ENCODE measurements at places on chromosomes 12 and 14.

DNA sequence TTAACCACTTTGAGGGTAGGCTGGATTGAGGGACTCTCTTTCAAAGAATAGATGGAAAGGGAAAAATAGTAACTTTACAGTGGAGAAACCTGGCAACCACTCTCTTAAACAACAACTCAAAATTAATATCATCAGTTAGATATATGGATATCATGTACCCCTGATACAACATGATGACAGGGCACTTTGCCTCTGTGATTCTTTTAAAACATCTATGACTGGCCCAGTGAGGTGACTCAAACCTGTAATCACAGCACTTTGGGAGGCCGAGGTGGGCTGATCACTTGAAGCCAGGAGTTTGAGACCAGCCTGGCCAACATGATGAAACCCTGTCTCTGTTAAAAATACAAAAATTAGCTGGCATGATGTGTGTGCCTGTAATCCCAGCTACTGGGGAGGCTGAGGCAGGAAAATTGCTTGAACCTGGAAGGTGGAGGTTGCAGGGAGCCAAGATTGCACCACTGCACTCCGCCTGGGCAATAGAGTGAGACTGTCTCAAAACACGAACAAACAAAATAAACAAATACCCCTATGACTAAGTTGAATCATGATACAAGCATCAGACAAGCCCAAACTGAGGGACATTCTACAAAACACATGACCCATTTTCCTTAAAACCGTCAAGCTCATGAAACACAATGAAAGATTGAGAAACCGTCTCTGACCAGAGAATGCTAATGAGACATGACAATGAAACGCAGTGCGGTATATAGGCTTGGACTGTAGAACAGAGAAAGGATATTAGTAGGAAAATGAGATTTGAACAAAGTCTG lies 26.4 kb upstream of the SLC7A8 start:
- DNase-seq, result no peak

GRCh38 chr14:21055432-21056117 lies 2.0 kb upstream of the RNASE8 start:
- no peak for DNase-seq

DNA sequence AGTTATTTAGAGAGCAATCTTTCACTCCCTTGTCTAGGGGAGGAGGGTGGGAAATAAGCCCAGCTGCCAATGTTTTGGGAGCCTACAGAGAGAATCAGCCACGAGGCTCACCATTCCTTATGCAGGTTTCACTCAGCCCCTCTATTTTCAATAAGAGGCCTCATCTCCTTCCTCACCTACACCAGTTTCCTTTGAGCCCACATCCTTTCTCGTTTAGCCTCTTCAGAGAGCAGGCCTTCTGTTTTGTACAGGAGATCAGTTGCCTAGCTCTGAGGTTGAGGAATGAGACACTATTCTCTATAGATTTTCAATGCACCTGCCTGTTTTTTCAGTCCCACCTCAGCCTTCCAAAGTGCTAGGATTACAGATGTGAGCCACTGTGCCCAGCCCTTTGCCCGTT lies 17.9 kb downstream of the SNAPC1 start:
- DNase-seq, result no peak

GRCh38 chr12:27462851-27463250 lies 16.3 kb downstream of the SMCO2 start:
- no peak for DNase-seq

Data from activated T-cell treated with anti-CD3 and anti-CD28 coated beads for 24 hours (primary cell).